NCI-H2107 (cell line): ENCODE measurements at places on chromosomes 5 and 9.

GRCh38 chr5:134536876-134537275 is 11.4 kb downstream of the JADE2 start:
- no peak for DNase-seq

DNA sequence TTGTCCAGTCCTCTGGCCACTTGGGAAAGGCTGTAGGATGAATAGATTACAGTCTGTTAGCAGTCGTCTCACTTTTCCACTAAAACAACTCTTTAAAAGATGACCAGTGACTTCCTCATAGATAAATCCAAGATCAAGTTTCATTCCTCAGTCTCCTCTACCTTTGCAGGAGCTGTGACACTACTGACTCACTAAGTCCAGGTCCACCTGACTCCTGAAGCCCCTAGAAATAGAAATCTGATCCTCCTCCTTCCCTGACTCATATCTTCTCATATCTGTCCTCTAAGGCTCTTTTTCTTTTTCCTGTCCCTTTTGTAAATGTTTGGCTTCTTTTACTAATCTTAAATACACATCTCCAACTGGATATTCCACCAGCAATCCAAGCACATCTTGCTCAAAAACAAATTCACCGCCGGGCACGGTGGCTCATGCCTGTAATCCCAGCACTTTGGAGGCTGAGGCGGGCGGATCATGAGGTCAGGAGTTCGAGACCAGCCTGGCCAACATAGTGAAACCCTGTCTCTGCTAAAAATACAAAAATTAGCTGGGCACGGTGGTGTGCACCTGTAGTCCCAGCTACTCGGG is 2.6 kb downstream of the CCDC125 start:
- no peak for DNase-seq

- DNase-seq, result no peak
Measured at GRCh38 chr5:165304193-165304827, 1798.9 kb downstream of the MAT2B start.

GRCh38 chr5:11150976-11151375 is 389.9 kb upstream of the DAP start:
- DNase-seq, result no peak

- no peak for DNase-seq
Measured at GRCh38 chr5:170277867-170278281, 19.7 kb downstream of the LCP2 start.

DNA sequence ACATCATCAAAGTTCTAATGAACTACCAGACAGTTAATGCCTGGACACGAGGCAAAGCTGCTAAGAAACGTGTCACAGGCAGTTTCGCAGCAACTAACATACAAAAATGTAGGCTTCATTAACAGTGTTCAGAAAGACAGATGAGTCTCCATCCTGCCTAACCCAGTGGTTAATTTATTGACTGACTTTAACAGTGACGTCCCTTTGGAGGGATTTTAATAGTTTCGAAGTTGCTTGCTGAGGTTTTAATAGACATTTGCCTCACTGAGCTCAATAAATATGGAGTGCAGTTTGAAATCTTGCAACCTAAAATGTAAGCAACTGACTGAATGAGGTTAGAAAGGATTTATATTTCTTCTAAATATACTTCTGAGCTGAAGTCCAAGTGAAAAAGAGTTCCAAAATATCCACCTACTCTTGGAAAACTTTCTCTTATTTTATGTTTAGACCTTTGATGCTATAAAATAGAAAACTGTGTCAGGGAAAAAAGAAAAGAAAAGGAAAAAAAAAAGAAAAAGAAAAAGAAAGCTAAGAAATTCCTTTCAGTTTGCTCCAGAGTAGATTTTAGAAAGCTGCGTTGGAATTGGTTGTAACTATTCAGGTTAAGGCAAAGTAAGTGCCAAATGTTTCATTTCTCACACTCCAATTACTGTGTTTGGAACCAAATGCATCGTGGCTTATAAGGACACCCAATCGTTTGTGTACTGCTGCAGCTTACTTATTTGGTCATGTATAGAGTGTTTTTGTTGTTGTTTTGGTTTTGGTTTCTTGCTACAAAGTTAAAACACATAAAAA is 2016.6 kb downstream of the MAT2B start:
- DNase-seq, result no peak

DNA sequence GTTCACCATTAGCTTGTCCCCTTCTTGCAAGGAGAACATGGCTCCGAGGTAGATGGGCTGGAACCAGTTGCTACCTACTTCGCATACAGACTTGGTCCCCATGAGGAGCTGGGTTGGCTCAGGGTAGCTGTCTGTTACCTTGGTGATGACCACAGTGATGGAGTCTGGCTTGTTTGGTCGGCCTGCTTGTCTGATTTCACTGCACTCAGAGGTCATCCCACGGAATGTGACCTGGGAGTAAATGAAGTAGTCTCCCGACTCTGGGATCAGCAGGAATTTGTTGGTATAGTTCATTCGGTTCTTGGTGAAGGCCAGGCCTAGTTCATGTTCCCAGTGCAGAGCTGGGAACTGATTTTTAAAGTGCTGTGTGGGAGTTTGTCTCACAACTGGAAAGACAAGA is 15.3 kb downstream of the TNFSF15 start:
- DNase-seq, result no peak

GRCh38 chr5:112159435-112159834 is 259.6 kb downstream of the EPB41L4A start:
- no peak for DNase-seq

DNA sequence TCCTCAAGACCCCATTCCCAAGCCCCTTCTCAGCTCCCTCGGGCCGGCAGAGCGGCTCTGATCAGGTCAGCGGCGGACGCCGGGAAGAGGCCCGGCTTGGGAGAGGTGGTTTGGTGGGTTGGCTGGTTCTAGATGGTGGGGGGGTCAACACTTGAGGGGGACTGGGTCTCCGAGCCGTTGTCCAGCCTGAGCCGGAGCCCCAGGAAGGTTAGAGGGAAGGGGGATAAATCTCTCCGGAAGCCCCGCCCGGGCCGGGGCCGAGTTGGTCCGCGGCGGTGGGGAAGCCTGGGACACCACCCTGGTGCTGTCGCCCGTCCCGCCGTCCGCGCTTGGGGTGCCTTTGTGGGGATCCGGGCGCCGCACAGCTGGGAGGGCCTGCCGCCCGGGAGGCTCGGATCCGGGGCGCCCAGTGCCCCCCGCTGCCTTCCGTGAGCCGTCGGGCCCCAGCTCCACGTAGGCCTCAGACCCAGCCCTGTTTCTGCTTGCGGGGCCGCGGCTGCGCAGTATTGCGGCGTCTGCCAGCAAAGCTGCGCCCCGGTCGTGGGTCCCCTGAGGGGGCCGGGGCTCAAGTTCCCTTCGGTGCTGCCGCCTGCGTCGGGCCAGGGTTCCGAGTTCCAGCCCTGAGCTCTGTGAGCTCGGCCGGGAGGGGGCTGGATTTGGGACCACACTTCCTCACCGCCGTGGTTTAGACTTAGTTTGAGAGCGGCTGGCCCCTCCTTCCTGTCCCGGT is 542 bp upstream of the TRIM52 start:
- DNase-seq, result no peak

GRCh38 chr5:89072842-89073672 is 190.1 kb upstream of the MEF2C start:
- DNase-seq, result no peak

- DNase-seq, result no peak
Measured at GRCh38 chr5:97874491-97874890, 691.4 kb upstream of the RIOK2 start.

GRCh38 chr5:40939753-40940152 is 30.5 kb downstream of the C7 start:
- no peak for DNase-seq

- DNase-seq, result no peak
Measured at GRCh38 chr5:113179156-113179555, 202.6 kb downstream of the DCP2 start.
